ENCODE measurements at places on chromosomes 4 and X.

DNA sequence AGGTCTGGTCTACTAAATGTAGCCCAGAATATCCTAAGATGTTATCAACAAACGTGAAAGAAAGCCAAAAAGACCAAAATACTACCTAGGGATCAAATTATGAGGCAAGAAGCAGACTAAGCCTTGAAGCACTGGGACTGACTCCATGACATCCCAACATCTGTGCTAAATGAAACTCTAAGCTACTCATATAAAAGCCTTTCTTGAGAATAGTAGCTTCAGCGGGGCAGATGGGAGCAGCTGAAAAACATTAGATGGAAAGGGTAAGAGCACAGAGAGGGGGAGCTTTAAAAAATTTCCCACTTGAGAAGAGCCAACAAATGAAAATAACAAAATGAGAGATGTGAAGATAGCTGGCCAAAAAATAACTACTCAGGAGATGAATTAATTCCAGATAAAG is 81.7 kb downstream of the MAD2L1 start:
- no peak for DNase-seq

DNA sequence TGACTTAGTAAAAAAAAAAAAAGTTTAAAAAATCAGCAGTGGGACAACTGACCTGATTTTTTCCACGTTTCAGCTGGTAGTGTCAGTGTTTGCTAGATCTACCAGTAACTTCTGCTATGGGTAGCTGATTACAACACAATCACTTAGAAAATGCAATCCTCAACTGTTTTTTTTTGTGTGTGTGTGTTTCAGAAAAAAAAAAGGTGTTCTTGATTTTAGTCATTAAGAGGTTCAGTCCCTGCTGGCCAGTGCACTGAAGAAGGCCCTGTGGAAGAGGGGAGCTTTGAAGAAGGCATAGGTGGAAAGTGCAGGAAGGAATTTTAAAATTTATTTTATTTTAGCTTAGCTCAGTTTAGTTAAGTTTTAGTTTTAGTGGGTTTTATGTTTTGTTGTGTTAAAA is 46.9 kb downstream of the SH2D1A start:
- DNase-seq: no peak

DNA sequence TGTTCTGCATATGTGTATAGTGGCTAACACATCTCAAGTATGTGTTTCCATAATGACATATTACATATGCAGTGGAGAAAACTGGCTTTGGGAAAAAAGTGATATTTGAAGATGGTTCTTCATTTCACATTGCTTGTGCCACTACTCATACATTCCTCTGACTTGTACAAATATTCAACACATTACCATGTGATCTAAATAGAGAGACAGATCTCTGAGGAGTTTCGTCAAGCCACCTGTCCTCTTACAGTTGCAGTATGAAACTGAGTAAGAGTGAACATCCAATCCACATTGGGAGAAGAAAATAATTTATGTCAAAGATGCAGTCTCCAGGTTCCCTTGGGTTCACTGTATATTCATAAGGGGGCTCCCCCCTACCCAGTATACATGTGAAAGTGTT is 123.9 kb downstream of the KDR start:
- no peak for DNase-seq

DNA sequence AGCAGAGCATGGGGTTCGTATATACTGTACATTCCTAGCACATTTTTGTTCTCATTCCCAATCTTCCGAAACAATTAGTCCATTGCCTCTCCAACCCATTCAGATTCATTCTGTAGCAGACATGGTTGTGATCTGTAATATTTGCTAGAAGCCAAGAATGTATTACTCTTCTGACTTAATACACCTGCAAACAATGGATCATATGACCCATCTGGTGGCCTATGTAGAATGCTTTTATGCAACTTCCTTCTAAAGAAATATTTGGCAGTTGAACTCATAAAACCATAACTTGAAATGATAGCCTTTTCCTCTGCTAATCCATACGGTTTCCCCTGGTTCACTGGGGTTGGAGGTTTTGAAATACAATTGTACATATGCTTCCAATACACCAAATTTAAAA is 32.8 kb upstream of the SGMS2 start:
- no peak for DNase-seq

- no peak for DNase-seq
Measured at GRCh38 chr4:152691761-152692160, 12.0 kb upstream of the TMEM154 start.

GRCh38 chr4:8079916-8080753 is 78.5 kb downstream of the ABLIM2 start:
- DNase-seq: no peak

DNA sequence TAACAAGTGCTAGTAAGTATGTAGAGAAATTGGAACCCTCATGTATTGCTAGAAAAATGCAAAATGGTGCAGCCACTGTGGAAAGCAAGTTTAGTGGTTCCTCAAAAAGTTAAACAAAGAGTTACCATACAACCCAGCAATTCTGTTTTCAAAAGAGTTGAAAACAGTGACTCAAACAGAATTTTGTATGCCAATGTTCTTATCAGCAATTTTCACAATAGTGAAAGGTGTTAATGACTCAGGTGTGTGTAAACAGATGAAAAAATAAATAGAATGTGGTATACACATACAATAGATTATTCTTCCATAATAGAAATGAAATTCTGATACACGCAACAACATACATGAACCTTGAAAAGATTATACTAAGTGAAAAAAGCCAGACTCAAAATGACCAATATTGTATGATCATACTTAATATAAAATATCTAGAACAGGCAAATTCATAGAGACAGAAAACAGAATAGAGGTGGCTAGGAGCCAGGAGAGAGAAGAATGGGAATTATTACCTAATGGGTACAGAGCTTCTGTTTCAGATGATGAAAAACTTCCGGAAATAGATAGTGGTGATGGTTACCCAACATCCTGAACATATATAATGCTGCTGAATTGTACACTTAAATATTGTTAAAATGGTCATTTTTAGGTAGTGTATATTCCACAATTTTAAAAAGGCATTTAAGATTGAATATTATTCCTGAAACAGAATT is 51.6 kb downstream of the WDFY3 start:
- DNase-seq: no peak

DNA sequence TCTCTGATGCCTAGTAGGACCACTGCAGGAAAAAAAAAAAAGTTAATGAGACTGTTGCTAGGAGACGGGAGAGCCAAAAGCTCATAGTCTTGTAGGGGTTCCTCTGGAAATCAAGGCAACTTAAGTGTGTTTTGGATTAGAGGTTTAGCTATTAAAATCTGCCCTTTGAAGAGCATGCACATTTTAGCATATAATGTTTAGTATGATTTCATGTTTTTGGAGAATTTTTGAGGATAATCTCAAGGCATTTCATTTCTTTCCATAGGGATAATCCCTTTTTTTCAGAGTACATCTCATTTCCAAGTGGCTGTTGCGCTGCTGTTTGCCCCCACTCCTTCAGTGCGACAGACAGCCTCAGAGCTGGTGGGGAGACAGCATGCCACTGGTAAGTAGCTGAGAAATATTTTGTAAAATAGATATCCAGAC is at the start of gene LINC00632:
TSS of gene LINC00632 (plus strand) at position 339 of the 426 bp plus-strand sequence.
- no peak for DNase-seq

GRCh38 chr4:18689308-18690115 is 668.0 kb upstream of the LCORL start:
- DNase-seq: peak; percentile 58

DNA sequence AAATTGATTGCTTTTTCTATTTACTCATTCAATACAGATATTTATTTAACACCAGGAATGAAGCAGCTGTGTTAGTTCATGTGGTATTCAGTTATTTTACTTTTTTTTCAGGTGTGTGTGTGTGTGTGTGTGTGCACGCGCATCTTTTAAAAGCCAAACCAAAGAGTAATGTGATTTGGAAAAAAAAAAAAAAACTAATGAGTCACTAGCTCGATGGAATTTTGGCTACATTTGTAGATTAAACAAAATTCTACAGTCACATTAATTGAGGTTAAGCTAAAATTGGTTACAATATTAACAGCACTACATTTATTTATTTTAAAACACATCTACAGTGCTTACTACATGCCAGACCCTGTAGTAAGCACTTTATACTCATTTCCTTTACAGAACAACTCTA is 66.8 kb downstream of the HHIP start:
- DNase-seq: no peak

DNA sequence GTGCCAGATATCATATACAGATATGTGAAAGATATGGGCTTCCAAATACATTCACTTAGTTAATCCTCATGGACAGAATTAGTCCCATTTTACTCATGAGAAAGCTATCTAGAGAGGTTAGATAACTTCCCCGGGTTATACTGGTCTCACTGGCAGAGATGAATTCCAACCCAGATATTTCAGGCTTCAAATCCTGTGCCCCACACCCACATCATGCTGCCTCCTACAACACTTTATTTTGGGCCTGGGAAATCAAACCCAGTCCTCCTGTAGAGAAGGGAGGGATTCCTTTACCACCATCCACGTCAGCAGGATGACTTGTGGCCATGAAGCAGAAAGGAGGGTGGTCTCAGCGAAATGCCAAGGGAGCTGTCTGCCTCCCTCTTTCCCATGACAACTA is 113.8 kb downstream of the ATP10D start:
- no peak for DNase-seq

GRCh38 chr4:173932701-173933100 is 350.8 kb downstream of the FBXO8 start:
- no peak for DNase-seq

DNA sequence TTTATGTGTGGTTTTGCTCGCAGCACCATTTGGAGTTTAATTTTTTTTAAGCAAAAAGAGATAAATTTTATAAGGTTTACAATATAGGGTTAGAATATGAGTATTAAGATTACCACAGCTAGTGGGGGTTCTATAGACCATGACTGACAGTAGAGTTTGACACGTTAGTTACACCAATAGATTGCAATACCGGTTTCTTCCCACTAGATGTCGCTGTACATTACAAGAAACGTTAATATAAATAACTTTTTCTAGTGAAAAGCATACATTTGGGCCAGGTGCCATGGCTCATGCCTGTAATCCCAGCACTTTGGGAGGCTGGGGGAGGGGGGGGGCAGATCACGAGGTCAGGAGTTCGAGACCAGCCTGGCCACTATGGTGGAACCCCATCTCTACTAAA is 433.6 kb downstream of the MAGEB5 start:
- DNase-seq: peak; percentile 15

- no peak for DNase-seq
Measured at GRCh38 chr4:125703443-125703842, 388.7 kb downstream of the FAT4 start.

GRCh38 chr4:116020141-116020722 is 906.8 kb upstream of the NDST4 start:
- no peak for DNase-seq

DNA sequence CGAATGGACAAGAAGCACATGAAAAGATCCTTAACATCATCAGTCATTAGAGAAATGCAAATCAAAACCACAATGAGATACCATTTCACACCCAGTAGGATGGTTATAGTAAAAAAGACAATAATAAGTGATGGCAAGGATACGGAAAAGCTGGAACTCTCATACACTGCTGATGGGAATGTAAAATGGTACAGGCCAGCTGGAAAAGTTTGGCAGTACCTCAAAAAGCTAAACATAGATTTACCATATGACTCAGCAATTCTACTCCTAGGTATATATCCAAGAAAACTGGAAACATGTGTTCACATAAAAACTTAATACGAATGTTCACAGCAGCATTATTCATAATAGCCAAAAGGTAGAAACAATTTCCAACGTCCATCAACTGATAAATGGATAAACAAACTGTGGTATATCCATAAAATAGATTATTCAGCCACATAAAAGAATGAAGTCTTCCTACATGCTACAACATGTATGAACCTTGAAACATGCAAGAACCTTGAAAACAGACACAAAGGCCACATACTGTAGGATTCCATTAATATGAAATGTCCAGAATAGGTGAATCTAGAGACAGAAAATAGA is 11.9 kb downstream of the RPS6KA3 start:
- DNase-seq: no peak

GRCh38 chr4:137425281-137425680 is 107.0 kb downstream of the PCDH18 start:
- no peak for DNase-seq

DNA sequence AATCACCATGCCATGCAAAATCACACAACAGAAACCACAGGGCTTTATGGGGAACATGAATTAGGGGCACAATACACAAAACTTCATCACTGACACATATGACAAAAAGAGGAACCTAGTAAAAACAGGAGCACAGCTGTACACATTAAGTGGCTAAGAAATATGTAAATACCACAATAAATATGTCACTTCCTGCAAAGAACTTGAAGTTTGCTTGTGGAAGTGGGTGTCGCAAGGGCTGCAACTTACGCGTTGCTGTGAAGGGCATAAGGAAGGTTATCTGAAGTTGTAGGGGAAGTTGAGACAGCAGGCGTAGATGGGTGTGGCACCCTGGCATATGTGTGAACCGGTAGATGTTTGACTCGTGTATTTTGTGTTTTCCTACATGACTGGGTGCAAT is 42.4 kb downstream of the CLCN4 start:
- no peak for DNase-seq

DNA sequence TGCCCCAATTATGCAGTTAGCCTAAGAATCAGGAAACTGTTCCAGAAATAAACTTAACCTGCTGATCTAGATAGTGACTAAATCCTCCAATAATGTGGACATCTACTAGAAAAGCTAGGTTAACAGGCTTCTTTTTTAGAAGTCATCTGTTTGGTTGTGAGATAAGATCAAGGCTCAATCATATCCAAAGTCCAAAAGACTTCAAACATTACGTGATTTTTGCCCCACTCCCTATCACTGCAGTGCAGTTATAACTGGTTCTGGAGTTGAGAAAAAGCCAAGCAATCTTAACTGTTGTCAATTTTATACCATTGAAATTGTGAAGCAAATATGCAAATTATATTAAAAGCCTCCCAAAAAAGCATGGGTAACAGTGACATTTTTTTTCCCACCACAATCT is 781.4 kb downstream of the KLHL13 start:
- no peak for DNase-seq

DNA sequence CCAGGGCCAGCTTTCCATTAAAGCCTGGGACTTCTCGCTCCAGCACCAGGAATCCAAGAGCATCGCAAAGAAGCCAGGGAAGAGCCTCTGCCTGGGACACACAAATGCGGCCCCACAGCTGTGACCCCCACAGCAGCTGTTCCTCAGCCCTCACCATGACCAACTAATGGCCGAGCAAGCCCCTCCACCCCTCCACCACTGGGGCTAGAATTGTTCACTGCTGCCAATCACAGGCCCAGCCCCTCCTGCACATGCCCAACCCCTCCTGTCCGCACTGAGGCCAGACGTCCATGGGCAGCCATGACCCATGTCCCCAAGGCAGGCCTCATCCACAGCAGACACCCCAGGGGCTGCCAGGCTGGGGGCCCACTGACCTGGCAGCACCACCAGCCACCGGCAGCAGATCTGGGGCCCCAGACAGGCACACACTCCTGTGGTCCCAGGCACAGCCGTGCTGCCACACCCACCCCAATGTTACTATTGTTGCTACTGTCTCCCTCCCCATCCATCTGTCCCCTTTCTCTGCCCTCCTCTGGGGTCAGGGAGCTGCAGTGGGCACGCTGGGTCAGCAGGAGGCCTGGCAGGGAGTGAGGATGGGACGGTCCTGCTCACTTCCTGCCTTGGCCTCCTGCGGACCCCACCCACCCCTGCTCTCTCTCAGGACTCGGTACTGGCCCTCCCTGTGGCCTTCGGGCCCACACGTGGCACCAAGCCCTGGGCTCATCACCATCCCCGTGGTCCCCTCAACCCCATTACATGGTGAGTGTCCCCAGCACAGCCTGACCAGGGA is 56.0 kb downstream of the ZFYVE28 start:
- no peak for DNase-seq

- no peak for DNase-seq
Measured at GRCh38 chr4:54677416-54677815, 19.7 kb downstream of the KIT start.

Measured in NCI-H1694 treated with DMSO at 0.1 percent for 48 hours (cell line).